Stimulated activated CD4-positive, alpha-beta T cell treated with anti-CD3 and anti-CD28 coated beads, Interleukin-1b, Interleukin-23, amount 100 ng/mL, for 24 hours (primary cell): ENCODE measurements at places on chromosomes 6 and 20.

GRCh38 chr6:21992178-21992967 is 304.5 kb downstream of the PRL start:
- DNase-seq: no peak

DNA sequence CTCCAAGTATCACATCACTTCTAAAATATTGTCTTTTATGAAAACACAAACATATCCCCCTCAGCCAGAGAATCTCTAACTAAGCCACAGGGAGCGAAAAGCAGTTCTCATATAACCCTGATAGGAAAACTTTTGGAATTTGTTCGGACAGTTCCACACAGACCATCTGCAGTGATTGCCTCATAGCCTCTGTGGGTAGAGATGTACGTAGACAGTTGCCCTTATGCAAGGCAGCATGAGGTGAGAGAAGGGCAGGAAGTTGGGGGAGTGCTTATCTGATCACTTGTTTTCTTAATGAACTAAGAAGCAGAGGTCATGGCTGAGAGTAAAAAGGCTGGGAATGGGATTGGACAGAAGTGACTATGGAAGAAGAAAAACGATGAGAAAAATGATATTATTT is 39.6 kb downstream of the SLC23A2 start:
- no peak for DNase-seq

DNA sequence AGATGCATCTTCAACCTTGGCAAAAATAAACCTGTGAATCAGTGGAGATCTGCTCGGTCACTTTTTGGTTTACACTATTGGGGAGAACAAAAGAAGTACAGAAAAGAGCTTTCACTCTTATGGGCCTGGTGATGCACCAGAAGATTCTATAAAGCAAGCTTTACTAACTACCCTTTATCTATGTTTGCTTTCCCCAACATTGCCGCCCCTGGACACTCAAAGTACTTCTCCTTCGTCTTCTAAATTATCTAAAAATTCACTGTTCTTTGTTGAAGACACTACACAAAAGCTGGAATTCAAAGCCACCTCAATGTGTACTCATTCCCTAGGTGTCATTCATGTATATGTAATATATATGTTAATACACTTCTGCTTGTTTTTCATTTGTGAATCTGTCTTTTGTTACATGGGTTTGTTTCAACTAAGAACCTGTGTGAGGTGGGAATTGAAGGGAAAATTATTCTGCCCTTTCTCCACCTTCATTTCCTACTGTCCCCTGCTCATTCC is 97.9 kb upstream of the BTN3A2 start:
- no peak for DNase-seq

DNA sequence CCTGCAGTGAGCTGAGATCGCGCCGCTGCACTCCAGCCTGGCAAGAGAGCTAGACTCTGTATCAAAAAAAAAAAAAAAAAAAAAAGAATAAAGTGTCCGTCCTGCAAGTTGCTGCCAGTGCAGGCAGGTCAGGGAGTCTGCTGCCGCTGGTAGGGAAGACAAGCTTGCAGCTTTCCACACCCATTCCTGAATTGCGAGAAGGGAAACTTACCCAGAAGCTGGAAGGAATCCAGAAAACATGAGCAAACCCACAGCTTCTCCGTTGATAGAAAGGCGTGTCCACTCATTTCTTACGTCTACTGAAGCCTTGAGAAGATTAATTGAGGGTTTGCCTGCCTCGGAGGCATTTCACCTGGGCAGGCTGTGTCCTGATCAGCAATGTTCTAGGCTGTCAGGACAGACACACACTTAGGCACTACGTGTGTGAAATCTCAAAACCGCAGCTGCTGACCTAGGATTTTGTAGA is 61.6 kb upstream of the DSP start:
- no peak for DNase-seq

DNA sequence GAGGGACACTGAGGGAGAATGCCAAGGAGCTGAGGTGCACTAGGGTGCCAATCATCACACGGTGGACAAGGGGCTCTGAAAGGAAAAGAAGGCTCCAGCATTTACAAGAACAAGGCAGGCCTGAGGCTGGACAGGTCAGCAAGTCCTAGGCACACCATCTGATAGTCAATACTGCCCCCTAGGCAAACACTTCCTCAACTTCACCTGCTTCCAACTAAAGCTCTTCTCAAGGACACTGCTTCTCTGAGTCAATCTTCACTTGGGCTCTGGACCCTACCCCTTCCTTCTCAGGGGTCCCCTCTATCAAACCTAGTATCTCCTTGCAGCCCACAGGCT is 37.7 kb upstream of the SLC4A11 start:
- DNase-seq: no peak

DNA sequence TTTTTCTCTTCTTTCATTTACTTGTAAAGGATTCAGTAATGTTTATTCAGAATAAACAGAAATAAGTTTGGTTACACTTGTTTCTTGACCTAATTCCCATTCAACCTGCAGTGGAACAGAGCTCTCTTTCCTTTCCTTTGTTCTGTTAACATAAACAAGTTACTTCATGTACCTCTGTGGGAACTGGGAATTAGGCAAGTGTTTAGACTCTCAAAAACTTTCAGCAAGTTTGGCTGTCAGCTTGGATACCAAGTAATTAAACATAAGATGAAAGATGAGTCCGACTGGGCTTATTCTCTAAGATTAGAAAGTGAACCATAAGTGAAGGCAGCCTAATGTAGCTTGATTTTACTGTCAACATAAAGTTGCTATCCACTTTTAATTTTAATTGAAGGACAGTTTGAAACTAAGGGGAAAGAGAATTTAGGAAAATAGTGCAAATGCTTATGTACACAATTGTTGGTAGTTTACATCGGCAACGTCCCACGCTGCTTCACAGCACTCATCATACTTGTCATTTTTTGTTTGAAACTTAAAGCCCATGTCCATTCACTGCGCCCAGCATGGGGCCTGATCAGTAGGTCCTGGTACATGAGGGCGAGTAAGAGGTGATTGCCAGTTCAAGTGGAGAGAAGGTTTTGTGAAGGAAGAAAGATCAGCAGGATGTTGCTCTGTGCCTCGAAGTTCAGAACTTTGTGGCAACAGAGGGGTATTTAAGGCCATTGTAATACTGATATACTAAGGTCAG is 113.0 kb downstream of the PLEKHG1 start:
- no peak for DNase-seq

DNA sequence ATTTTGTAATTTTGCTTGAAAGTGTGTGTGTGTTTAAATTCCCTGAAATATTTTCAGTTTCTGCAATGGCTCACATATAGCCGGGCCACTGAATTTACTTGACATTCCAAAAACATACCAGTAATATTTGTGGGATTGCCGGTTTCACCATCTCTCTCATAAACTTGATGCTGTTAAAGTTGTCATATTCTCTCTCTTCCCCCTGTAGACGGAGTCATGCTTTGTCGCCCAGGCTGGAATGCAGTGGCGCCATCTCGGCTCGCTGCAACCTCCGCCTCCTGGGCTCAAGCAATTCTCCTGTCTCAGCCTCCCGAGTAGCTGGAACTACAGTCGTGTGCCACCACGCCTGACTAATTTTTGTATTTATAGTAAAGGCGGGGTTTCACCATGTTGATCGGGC is 122.1 kb downstream of the TIAM2 start:
- DNase-seq: no peak

DNA sequence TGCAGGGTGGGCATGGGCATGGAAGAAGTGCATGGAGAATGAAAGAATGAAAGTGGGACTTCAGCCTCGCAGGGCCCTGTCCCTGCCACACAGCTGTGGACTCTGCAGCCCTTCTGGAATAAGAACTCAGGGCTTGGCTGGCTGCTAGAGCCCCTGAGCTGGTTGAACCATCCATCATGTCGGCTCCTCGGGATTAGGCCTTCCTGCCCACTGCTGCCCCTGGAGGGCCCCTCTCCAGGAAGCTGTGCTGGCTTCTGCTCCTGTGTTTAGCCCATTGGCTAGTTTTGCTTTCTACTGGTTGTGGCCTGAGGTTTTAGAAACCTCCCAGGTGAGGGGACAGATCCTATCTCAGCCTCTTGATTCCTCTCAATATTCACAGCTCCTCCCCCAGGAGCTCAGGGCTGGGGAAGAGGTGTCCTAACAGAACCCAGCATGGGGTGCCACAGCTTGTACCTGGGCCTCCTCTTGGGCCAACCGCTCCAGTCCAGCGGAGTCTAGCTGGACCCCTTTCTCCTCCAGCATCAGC is 7.9 kb downstream of the AARS2 start:
- no peak for DNase-seq

DNA sequence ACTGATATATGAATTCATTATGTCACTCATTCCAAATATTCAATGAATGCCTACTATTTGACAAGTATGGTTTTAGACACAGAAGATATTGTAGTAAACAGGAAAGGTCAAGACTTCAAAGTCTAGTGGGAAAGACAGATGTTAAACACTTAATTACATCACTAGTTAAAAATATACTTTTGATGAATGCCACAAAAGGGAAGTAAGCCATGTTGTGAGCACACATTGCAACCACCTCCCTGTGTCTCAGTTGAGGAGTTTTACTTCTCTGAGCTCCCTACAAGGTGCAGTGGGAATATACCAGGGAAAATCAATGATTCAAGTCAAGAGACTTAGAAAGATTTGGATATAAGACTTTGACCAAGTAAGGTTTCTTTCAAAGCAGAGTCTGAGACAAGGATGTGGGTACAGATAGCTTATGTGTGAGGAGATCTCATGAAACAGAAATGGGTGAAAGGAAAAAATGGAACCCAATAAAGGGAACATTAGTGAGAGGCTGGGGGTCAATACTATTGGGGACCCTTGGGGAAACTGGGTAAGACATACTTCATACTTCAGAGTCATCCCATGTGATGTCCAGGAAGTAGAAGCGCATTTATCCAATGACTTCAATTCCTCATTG is 503.7 kb downstream of the KIF16B start:
- no peak for DNase-seq

DNA sequence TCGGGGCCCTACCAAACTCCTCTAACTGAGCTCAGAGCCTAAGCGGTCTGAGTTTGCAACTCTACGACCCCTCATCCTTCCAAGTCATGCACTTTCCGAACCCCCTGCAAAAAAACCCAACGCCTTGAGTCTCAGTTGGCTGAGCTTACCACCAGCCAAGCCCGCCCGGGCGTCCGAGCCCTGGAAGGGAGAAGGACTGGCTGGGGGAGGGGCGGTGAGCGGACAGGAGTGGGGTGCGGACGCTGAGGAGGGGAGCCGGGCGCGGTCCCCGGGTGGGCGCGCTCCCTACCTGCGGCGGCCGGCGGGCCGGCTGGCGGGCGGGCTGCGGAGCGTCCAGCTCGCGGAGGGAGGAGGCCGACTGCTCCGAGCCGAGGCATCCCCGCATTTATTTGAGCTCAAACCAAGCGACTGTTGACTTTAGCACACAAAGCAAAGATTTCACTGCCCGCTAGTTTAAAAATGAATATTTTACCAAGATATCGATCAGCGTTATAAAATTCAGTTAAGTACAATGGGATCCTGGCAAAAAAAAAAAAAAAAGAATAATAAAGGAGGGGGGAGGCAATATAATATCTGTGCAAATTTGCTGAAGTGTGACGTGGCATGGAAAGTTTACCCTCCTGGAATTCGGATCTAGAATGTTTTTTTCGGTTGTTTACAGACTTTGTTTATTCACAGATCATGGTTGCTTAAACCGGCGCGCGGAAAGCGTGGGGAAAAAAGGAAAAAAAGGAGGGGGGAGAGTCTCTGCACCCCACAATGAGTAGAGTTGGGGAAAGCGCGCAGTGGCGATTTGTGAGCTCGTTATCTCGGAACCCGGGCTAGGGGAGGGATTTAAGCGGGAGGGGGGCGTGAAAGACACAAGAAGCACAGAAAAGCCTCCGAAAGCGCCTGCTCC is 5.9 kb downstream of the FOXA2 start:
- DNase-seq: no peak

- no peak for DNase-seq
These were observed 12.4 kb upstream of the MYT1 start for GRCh38 chr20:64151633-64152530.

DNA sequence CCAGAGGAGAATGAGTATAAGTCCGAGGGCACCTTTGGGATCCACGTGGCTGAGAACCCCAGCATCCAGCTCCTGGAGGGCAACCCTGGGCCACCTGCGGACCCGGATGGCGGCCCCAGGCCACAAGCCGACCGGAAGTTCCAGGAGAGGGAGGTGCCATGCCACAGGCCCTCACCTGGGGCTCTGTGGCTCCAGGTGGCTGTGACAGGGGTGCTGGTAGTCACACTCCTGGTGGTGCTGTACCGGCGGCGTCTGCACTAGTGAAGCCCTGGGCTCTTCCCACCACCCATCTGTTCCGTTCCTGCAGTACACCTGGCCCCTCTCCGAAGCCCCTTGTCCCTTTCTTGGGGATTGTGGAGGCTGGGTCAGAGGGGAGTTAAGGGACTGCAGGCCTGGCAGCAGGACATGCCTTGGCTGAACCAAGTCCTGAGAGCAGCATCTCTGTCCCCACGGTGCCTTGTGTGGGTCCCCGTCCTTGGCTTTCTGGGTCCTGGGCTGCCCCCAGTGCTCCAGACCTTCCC is 19.3 kb downstream of the MAVS start:
- DNase-seq: no peak

DNA sequence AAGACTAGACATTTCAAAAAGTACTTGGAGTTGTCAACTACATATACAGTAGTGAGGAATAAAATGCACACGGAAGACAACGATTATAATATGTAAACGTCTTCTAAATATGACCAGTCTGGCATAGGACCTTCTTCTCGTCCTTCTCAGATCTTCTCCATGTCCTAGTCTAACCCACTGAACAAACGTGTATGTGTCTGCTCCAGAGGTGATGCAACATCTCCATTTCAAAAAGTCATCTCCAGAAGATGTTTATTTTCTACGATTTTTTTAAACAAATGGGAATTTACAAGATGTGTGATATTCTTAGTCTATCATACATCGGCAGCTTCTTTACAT is 89.9 kb downstream of the GPX5 start:
- no peak for DNase-seq

- DNase-seq: no peak
These were observed 9.4 kb upstream of the PYGB start for GRCh38 chr20:25238319-25239037.

- DNase-seq: no peak
These were observed 100.4 kb downstream of the SNX5 start for GRCh38 chr20:17868151-17868550.

DNA sequence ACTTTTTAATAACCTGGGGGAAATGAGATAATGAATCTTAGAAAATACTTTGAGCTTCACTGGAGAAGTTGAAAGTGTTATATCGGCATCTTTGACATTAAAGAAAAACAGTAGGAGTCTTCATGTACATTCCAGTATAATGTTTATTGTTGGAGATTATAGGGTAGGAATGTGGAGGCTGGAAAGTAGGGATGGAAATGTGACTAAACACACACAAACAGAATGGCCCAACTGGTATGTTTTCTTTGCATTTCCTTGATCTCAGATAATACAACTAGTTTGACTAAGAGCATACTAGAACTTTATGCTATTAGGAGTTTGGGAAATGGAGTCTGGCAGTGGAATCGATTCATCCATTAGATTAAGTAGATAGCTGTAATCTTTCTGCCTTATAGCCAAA is 10.1 kb upstream of the BAG2 start:
- DNase-seq: no peak
